LoVo (cell line): ENCODE measurements at places on chromosomes 16 and 17.

DNA sequence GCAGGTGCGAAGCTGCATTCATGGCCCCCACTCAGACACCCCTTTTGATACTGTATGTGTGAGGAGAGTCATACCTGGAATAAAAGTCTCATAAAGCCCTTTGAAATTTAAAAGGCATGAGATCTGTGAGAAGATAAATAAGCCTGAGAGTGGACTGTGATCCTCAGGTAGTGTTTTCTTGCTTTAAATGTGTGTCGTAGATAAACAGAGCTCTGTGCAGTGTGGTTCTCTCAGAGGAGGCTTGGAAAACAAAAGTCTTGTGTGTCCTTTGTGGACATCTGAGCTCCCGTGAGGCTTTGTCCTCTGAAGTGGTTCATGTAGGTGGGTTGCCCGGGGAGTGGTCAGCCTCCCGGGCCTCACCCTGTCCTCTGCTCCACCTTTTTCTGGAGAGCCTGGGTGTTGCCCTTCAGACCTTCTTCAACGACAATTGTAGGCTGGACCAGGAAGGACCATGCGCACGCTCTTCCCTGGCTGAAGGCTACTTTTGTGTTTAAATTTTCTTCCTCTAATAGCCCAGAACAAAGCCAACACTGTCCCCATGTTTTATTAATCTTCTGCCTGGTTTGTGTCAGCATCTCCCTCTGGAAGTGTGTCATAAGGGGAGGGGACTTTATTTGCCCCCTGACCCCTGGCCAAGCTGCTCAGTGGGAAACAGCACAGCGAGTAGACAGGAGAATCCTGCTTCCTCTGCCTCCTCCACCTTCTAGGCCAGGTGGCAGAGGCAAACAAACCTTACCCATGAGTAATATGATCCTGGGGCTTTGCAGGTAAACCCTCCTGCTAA is 151.2 kb downstream of the MSI2 start:
- DNase-seq = peak; percentile 79

GRCh38 chr16:31335431-31335830 is 19.5 kb upstream of the ITGAX start:
- no peak for DNase-seq

DNA sequence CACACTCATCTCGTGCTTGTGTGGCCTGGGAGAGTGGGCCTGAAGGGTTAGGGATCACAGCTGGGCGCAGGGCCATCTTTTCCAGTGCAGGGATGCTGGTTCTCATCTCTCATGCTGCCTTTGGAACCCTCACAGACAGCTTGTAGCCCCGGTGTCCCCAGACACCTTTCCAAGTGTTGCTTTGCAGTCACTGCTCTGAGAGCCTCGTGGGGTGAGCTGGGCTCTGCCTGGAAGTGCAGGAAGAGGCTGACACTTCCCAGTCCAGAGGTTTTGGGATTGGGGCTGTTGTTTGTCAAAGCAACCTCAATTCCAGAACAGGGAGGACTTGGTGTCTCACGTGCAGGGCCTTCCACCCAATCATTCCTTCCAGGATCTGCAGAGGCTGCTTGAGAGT is 28.2 kb downstream of the TBX4 start:
- DNase-seq = no peak

- DNase-seq = no peak
These were observed 9.2 kb upstream of the CES4A start for GRCh38 chr16:66979011-66979717.

GRCh38 chr17:10417431-10417830 is 4.3 kb downstream of the MYH8 start:
- no peak for DNase-seq

DNA sequence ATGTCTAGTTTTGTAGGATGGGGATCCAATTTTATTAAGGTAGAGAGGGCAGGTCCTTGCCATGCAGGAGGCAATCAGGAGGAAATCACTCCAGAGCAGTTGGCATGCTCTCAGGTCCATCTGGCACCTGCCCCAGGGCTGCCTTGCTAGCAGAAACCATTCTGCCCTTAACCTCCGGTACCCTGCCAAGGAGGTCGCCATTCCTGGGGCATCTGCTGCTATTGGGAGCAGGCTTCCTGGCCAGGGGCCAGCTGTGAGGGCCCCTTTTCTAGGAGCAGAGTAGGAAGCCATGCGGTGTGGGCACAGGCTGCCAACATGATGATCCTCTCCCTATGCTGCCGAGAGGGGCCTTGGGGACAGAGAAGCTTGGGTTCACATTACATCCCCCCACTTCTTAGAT is 47.6 kb upstream of the MGAT5B start:
- no peak for DNase-seq

DNA sequence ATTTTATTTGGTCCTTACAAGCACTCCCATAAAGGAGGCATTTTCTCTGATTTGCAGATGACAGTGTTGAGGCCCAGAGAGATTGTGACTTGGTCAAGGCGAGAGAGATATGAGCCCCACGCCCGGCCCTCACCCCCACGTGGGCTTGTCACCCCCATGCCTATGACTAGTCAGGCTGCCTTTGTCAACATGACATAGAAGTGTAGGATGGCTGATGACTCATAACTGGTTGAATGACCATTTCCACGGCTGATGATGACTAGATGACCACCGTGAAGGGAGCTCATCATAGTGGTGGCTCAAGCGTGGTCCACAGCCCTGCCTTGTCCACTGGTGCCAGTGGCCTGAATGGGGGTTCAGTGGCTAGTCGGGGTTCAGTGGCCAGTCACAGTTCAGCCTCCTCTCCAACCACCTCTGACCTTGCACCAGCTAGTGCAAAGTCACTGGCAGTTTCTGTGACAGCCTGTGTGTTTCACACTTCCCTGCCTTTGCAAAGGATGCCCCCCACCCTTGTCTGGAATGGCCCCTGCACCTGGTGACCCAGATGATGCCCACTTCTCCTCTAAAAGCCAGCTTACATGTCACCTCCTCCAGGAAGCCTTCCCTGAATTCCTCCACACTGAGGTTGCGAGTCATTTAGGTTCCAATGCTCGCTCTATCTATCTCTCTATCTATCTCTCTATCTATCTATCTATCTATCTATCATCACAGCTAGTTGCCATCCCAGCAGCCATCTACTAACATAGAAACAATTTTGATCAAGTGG is 3.8 kb upstream of the WSCD1 start:
- DNase-seq = no peak

GRCh38 chr17:9971991-9972390 is 66.9 kb upstream of the RCVRN start:
- DNase-seq = peak; percentile 52

GRCh38 chr16:11914210-11915113 is 1.3 kb downstream of the GSPT1 start:
- peak; percentile 11 for DNase-seq

GRCh38 chr17:2023692-2024571 is 1.2 kb downstream of the RTN4RL1 start:
- no peak for DNase-seq

- DNase-seq = no peak
These were observed 19.9 kb upstream of the SLC16A5 start for GRCh38 chr17:75067856-75068255.

GRCh38 chr16:28274676-28275075 is 17.6 kb upstream of the SBK1 start:
- DNase-seq = no peak

DNA sequence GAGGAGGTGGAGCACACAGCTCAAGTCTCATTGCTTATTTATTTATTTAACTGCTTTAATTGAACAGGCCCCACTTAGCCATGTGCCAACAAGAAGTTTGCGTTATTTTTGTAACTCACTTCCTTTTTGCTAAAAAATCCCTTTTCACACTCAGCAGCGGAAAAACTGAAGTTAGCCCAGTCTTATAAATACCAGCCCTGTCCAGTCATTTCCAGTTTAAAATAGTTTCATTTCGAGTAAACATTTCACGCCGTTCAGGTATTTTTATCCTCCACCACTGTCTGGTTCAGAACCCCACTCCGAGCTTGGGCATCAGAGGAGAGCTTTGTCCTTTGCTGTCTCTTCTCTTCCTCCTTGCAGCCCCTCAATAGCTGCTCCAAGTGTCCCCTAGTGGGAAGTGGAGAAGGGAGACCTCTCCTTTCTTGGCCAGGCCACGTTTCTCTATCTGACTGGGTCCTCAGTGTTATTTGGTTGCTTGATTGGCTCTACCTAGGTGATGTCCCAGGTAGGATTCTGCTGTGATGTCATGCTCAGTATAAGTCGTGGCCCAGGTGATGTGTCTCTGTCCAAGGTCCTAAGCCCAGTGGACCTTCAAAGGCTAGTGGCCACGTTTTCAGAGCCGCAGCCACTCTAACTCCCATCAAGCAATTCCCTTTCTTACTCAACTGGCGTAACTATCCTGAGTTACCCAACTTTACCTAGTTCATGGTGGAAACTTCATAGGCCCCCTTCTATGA is 53.0 kb upstream of the GAS7 start:
- no peak for DNase-seq

- DNase-seq = no peak
These were observed 26.3 kb downstream of the WSB1 start for GRCh38 chr17:27320222-27320560.

DNA sequence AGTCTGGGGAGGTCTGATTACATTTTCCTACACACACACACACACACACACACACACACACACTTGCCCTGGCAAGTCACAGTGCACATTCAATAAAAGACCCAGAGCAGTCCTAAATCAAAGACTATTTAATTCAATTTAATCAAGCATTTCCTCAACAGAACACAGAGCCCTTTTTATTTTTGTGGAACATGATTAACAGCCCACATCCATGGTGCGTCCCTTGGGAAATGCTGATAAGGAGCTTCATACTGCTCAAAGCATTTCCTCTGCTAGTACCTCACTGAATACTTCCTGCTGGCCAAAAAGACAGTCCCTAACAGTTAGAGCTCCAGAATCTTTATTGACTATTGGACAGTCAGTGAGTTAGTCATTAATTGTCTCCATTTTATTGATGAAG is 43.1 kb upstream of the MYH10 start:
- no peak for DNase-seq

- no peak for DNase-seq
These were observed 471.4 kb upstream of the RBFOX1 start for GRCh38 chr16:6861135-6861814.

GRCh38 chr17:68424203-68424602 is 33.1 kb downstream of the WIPI1 start:
- no peak for DNase-seq

DNA sequence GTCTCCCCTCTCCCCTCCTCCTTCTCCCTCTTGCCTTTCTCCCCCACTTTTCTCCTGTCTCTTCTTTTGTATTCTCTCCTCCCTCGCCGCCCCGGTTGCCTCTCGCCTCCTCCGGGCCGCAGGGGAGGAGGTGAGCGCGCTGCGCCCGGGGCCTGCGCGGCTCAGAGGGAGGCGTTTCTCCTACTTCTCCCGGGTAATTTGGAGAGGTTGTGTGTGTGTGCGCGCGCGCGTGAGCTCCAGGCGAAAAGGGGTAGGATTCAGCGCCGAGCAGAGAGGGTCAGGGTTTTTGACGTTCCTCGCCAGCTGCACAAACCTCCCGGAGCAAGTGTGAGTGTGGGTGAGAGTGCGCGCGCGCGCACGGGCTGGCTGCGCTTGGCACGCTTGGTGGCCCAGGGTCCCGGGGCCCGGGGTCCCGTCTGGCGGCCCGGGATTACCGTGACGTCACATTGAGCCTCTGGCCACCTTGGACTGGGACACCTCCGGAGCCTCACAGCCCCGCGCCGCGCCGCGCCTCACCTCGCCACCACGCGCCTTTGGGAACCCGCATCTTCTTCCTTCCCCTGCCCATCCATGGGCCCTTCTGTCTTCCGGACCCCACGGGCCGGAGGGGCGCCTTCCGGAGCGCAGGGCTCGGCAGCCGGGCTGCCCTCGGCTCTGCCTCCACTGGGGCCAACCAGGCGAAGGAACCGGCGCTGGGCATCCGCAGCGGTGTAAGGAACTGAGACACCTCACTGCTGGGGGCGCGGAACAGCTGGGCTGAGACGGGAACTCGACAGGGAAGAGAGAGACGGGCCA is 479 bp downstream of the IRX6 start:
- no peak for DNase-seq

- no peak for DNase-seq
These were observed 200.1 kb downstream of the KCNJ2 start for GRCh38 chr17:70369391-70369790.

- DNase-seq = no peak
These were observed 70.8 kb downstream of the RAB11FIP4 start for GRCh38 chr17:31462261-31462660.

DNA sequence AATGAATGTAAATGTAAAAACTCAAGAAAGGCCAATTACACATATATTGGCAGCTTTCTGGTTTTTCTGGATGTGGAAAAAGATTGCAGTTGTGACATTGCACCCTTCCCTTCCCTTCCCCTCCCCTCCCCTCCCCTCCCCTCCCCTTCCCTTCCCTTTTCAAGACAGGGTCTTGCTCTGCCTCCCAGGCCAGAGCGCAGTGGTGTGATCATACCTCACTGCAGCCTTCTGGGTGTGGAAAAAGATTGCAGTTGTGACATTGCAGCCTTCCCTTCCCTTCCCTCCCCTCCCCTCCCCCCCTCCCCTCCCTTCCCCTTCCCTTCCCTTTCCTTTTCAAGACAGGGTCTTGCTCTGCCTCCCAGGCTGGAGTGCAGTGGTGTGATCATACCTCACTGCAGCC is 41.7 kb downstream of the PIK3R5 start:
- no peak for DNase-seq

DNA sequence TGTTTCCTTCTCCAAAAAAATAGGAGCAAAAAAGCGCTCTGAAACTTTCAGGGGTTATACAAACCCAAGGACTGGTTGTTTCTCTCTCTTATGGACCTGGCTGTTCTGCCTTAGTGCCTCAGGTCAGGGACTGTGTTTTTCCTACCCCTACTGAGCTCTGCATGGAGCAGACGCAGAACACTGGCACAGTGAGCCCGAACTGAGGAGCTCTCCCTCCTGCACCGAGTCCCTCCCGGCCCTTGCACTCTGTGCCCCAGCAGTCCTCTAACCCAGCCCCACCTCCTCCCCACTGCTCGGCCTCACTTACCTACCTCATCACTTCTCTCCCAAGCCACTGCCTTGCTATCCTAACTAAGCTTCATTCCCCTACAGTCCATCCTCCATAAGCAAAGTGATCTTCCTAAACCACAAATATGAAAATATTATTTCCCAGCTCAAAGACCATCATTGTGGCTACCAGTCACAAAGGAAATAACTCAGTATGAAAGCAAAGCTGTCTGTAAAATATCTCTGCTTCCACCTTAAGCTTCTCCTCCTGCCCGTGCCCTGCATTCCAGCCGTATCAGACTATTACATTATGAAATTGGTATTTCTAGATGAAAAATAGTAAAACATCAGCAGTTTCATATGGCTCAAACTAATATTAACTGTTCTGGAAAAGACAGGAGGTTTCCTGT is 13.6 kb downstream of the MEIOB start:
- no peak for DNase-seq

- no peak for DNase-seq
These were observed 233.1 kb upstream of the FOXF1 start for GRCh38 chr16:86277221-86277620.
